ENCODE measurements at places on chromosomes 2 and 18.

- DNase-seq = no peak
Observed at GRCh38 chr2:240351088-240351741, 84.2 kb upstream of the GPC1 start.

DNA sequence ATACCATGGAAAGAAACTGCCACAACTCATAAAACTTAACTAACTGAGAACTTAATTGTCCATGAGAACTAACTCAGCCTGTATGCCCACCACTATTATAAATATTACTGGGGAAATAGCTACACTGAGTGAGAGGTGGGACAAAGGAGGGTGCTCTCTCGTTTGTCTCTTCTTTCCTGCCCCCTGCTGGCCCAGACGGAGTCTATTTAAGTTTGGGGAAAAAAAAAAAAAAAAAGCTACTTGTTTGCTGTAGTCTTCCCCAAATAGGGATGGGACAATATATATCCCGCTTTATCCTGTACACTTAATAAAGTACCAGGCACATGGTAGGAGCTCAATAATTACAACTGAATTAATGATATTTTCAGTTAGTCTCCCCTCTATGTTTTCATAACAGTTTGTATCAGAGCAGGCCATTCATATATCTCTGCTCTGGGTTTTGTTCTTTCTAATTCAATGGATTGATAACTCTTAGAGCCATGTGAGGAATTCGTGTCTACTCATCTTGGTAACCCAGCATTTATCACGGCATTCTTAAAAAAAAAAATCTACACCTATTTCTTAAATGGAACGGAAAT lies 647.6 kb upstream of the PKDCC start:
- peak; percentile 17 for DNase-seq

GRCh38 chr2:231528636-231529030 lies 1.6 kb downstream of the NMUR1 start:
- DNase-seq = no peak

DNA sequence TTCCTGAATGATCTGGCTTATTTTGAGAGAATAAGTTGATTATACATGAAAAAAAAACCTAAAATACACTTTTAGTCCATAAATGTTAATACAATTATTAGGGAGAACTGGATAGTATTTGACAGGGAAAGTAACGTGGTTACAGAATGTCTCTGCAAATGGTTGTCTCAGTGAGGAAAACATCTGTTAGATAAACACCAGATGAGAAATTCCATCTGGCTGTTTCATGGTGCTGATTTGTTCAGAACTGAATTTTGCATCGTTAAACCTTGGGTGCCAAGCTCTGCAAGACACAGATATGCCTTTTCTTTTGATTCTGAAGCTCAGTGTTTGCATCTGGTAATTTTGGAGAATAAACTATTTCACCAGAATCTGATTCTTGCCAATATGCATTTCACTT lies 90.4 kb downstream of the SCN3A start:
- DNase-seq = peak; percentile 10

- peak; percentile 77 for DNase-seq
Observed at GRCh38 chr18:22422909-22423548, 5.3 kb upstream of the CTAGE1 start.

GRCh38 chr18:47247416-47248114 lies 3.9 kb downstream of the SKOR2 start:
- no peak for DNase-seq

GRCh38 chr2:220101980-220102379 lies 474.6 kb downstream of the SLC4A3 start:
- DNase-seq = no peak

- no peak for DNase-seq
Observed at GRCh38 chr2:231655488-231655887, 52.8 kb upstream of the PTMA start.

- no peak for DNase-seq
Observed at GRCh38 chr2:12264146-12264545, 452.6 kb upstream of the TRIB2 start.

DNA sequence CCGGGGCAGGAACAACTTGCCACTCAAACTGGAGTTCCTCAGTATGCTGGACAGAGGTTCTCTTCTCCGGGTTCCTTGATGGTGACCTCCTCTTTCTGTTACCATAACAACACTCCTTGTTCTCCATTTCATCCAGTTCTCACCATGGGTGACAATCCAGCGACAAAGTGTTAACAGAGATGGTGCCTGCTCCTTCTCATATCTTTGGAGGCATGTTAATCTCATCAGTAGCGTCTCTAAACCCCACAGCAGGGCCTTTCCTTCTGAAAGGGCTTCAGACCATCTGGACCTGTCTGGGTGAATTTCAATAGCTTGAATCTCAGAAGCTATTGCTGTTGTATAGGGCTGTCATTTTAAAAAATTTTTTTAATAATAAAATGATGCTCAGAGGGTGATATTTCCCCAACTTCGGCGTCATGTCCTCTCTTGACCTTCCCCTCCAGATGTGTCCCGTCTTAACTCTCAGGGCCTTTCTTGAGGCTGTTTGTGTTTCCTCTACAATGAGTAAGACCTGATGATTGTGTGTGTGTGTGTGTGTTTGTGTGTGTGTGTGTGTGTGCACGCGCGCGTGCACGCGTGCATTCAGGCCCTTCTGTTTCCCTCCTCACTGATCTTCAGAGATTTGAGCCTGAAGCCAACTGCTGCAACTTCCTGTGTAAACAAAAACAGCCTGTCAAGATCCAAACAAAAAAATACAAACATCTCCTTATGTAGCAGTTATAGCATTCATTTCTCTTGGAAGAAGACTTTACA lies 24.3 kb upstream of the CETN1 start:
- DNase-seq = peak; percentile 9

- DNase-seq = no peak
Observed at GRCh38 chr2:8572712-8573233, 109.1 kb upstream of the ID2 start.

GRCh38 chr2:1751767-1752725 lies 7.7 kb upstream of the PXDN start:
- DNase-seq = no peak

- DNase-seq = no peak
Observed at GRCh38 chr2:230887342-230887741, 22.6 kb downstream of the ITM2C start.

All from fibroblast of skin of back (primary cell).